ENCODE measurements at places on chromosomes 4 and X. TPM values are rescaled to one million over a fixed set of nuclear protein-coding genes. Genes with fewer than 3 reads are reported as not detected.
A peak's percentile ranks its signal among the peaks of the same experiment; 100 is the strongest.

DNA sequence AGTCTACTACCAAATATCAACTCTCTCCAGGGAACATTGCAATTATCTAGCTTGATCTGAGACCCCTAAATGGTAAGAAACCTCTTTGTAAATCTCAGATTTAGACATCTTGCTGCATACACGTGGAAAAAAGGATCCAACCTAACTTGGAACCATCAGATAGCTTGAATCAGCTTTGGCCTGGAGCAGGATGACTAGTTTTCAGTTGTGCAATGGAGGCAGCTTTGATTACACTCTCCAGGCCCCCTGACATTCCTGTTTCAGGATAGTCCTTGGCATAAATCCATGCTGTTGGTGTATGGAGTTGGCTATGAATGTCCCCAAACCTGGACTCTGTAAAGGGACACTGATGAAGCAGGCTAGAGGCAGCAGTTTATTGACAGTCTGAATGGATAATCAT, 1061.9 kb upstream of the TENM3 start:
- H3K4me3 ChIP-seq, result no peak overlapping the region
- H3K27ac ChIP-seq, result no peak overlapping the region
- H3K27me3 ChIP-seq, result no peaks in the 10 kb centered on the region
- DNase-seq, result no peak
- H3K4me1 ChIP-seq, result no peaks in the 10 kb centered on the region

GRCh38 chr4:66275411-66276038, 605.2 kb upstream of the EPHA5 start:
- no peaks in the 10 kb centered on the region for H3K36me3 ChIP-seq
- no peak for DNase-seq
- H3K27me3 ChIP-seq, result no peaks in the 10 kb centered on the region
- no peak overlapping the region for H3K27ac ChIP-seq

GRCh38 chrX:15888062-15888461, 33.4 kb upstream of the AP1S2 start:
- DNase-seq, result no peak
- no peaks in the 10 kb centered on the region for H3K4me1 ChIP-seq
- no peak overlapping the region for H3K27ac ChIP-seq
- H3K27me3 ChIP-seq, result peaks cover 9% of the 10 kb centered on the region

Gene BMPR1B
- 1.6 TPM for total RNA-seq

DNA sequence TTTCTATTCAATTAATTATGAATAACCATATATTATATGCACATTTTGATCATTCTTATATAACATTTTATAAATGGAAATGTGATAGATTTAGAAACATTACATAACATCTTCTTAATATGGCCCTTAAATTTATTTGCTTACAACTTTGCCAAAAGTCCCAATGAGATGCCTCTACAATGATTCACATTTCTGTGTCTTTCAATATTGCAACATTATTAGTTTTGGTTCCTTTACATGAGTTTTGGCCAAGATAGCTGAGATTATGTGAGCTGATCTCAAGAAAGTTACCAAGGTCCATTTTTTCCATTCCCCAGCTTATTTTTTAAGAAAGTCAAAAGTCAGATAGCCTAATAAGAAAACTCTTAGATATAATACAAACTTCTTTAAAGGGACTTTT, 361.2 kb downstream of the PCDH7 start:
- no peak for DNase-seq
- no peaks in the 10 kb centered on the region for H3K27me3 ChIP-seq
- no peak overlapping the region for H3K27ac ChIP-seq
- H3K4me3 ChIP-seq, result no peak overlapping the region
- no peaks in the 10 kb centered on the region for H3K4me1 ChIP-seq

Gene GYPA
- total RNA-seq, result not detected

Gene GUCY1A1
- total RNA-seq, result 15.9 TPM

Gene SYTL4
- 12.3 TPM for total RNA-seq

Gene S100P
- total RNA-seq, result not detected

DNA sequence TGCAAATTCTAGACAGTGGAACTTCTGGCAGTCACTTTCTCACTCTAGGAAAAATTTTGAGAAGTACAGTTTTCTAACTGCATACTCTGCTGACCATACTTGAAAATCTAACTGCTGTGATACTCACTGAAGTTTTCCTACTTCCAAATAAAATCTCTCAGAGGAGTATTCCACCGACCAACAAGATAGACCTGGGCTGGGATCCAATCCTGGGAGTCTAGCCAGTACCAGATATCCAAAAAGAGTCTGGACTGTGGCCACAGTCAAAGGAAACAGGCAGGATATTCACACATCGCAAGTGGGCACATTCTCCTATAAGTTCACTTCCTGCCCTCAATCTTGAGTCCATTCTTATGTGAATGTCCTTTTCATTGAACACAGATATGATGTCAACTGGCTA, 1138.7 kb upstream of the PCDH7 start:
- no peak for DNase-seq
- H3K36me3 ChIP-seq, result no peaks in the 10 kb centered on the region
- no peak overlapping the region for H3K27ac ChIP-seq

DNA sequence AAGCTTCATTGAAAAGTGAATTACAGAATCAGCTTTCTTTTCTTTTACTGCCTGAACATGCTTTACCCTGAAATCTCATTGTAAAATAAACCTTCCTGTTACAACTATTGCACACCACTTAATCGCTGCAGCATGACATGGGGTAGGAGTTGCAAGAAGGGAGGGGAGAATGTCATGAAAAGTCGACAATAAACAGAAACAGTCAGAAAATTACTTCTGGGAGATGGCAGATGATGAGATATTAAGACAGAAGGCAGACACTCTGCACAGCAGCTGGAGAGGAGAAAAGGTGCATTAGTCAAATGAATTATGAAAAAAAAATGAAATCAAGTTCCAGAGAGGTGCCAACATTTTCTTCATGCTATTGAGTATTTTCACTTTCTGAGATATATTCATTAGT, 287.7 kb downstream of the PCDH7 start:
- H3K4me3 ChIP-seq, result no peak overlapping the region
- no peaks in the 10 kb centered on the region for H3K27me3 ChIP-seq
- no peaks in the 10 kb centered on the region for H3K36me3 ChIP-seq
- no peak for DNase-seq
- H3K4me1 ChIP-seq, result no peaks in the 10 kb centered on the region

DNA sequence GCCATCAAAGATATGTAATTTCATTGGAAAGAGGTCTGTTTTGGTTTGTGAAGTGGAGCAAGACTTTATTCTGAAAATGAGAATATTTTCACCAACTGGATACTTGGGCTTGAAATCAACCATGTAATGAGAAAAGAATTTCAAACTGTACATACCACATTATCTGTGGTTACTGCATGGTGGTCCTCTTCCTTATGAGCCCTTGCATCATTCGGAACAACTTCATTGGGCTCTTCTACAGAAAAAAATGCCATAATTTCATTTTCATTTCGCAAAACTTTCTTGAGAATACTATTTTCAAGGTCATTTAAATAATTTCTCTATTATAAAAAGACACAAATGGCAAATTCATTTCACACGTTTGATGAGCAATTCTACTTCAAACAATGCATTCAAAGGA, 148.6 kb upstream of the RPS6KA6 start:
- H3K4me3 ChIP-seq, result no peak overlapping the region
- H3K36me3 ChIP-seq, result no peaks in the 10 kb centered on the region
- no peak for DNase-seq

GRCh38 chrX:110795645-110796406, at the start of gene CHRDL1:
Gene CHRDL1 (minus strand): TSS chrX:110795817. CDS start chrX:110792181, 3,636 bp downstream.
- H3K36me3 ChIP-seq, result no peaks in the 10 kb centered on the region
- no peak within 1 kb of the TSS for H3K27ac ChIP-seq
- peaks cover 23% of the 10 kb centered on the region for H3K27me3 ChIP-seq
- peak; percentile 49 for DNase-seq

GRCh38 chr4:182288534-182288933, 45.3 kb downstream of the TENM3 start:
- no peak overlapping the region for H3K27ac ChIP-seq
- no peaks in the 10 kb centered on the region for H3K4me1 ChIP-seq
- H3K4me3 ChIP-seq, result no peak overlapping the region
- no peak for DNase-seq

DNA sequence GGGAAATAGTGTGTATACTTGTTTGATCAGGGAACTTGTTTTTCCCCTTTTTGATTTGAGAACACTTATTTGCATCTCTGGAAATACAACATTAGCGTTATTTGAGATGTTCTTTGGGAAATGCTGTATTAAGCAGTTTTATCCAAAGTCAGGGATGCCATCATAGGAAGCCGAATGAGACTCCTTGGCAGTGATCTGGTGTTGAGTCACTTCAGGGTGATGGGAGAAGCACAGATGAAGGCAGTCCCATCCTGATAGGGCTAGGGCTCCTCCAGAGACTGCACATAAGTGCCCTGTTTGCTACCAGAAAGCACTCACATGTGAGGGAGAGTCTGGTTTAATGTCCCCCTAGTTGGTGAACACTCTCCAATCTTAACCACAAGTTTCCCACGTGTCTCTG, 62.3 kb downstream of the IL1RAPL1 start:
- no peaks in the 10 kb centered on the region for H3K27me3 ChIP-seq
- no peaks in the 10 kb centered on the region for H3K4me1 ChIP-seq
- no peak overlapping the region for H3K27ac ChIP-seq
- no peak for DNase-seq
- no peak overlapping the region for H3K4me3 ChIP-seq

GRCh38 chrX:52420824-52421443, 52.1 kb downstream of the XAGE2 start:
- no peaks in the 10 kb centered on the region for H3K4me1 ChIP-seq
- no peak overlapping the region for H3K4me3 ChIP-seq
- H3K27ac ChIP-seq, result no peak overlapping the region
- H3K36me3 ChIP-seq, result no peaks in the 10 kb centered on the region
- no peak for DNase-seq
- no peaks in the 10 kb centered on the region for H3K27me3 ChIP-seq

Gene STK32B
- 1.0 TPM for total RNA-seq

- H3K36me3 ChIP-seq, result no peaks in the 10 kb centered on the region
- DNase-seq, result no peak
- H3K27ac ChIP-seq, result no peak overlapping the region
- H3K27me3 ChIP-seq, result no peaks in the 10 kb centered on the region
Observed at GRCh38 chr4:7988437-7988836, 48.8 kb upstream of the AFAP1 start.

- no peaks in the 10 kb centered on the region for H3K36me3 ChIP-seq
- peak overlapping the region; percentile 69 for H3K4me3 ChIP-seq
- DNase-seq, result no peak
- H3K4me1 ChIP-seq, result peaks cover 3% of the 10 kb centered on the region
- peak overlapping the region; percentile 90 for H3K27ac ChIP-seq
- no peaks in the 10 kb centered on the region for H3K27me3 ChIP-seq
Observed at GRCh38 chr4:185809533-185810071, 2.4 kb downstream of the SORBS2 start.

GRCh38 chrX:40573763-40574162, 7.0 kb upstream of the ATP6AP2 start:
- DNase-seq, result no peak
- no peaks in the 10 kb centered on the region for H3K27me3 ChIP-seq
- H3K27ac ChIP-seq, result no peak overlapping the region
- no peaks in the 10 kb centered on the region for H3K4me1 ChIP-seq
- H3K4me3 ChIP-seq, result no peak overlapping the region
- H3K36me3 ChIP-seq, result no peaks in the 10 kb centered on the region

- H3K4me3 ChIP-seq, result no peak overlapping the region
- no peak overlapping the region for H3K27ac ChIP-seq
- H3K4me1 ChIP-seq, result no peaks in the 10 kb centered on the region
- no peak for DNase-seq
- no peaks in the 10 kb centered on the region for H3K27me3 ChIP-seq
Observed at GRCh38 chrX:84735025-84735424, 232.8 kb upstream of the HDX start.
